ENCODE measurements at places on chromosomes 1 and 21.

DNA sequence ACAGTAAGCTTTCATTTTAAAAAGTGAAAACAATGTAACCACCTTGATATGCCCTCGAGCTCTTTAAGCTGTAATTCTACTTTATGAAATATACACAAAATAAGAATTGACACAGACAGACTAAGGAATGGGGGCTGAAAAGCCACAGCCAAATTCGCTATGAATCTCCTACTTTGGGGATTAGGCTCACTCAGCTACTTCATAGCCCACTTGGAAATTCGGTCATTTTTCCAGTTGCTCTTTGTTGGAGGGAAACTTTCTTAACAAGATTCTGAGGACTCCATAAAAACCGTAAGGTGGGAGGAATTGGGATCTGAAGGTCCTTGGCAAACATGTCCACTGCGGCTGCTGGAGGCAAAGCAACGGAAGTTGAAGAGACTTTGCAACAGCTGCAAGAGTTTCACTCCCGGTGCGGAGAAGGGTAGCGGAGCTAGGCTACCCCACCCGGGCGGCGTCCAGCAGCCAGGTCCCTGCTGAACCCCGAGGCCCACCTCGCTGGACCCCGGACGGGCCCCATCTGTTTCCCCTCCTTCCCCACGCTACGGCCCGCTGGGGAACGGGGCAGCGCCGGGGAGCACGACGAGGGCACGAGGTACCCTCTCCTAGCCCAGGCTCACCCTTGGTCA is 634 bp downstream of the MYCBP start:
- DNase-seq = no peak

DNA sequence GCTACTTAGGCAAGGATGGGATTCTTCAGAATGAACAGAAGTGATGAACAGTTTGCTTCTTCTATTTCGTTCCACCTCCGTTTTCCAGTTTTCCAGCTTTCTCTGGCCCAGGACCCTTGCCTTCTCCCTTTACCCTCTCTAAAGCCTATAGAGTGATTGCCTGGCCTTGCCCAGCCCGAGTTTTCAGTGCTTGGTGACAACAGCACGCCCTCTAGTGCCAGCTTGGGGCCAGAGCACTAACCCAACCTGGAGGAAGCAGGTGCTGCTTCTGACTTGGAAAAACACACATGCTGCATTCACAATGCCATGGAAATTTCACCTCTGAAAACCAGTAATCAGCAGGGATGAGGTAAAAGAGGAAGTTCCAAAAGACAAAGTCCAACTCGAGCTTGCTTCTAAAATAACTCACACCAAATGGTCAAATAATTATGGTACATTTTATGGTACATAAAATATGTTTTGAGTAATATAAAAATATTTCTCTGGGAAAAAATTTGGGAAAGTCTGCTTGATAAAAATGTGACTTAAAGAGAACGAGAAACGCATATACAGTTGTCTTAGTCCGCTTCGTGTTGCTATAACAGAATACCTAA is 26.1 kb downstream of the UBE2T start:
- DNase-seq = peak; percentile 53

DNA sequence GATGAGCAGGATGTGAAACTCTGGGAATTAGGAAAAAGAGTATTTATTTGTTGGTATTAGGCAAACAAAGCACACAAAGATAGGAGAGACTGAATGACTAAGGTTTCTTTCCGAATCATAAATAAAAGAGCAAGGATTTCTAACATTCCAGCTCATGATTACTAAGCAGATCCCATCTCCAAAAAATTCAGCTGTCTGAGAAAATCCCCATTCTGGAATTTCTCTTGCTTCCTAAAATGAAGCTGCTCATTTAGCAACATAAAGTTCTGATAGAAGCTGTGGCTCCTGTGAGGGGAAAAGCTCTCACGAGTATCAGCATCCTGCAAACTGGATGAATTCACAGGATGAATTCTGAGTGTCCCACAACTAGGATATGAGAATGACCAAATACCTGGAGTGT is 6.7 kb upstream of the SH2D5 start:
- DNase-seq = no peak

DNA sequence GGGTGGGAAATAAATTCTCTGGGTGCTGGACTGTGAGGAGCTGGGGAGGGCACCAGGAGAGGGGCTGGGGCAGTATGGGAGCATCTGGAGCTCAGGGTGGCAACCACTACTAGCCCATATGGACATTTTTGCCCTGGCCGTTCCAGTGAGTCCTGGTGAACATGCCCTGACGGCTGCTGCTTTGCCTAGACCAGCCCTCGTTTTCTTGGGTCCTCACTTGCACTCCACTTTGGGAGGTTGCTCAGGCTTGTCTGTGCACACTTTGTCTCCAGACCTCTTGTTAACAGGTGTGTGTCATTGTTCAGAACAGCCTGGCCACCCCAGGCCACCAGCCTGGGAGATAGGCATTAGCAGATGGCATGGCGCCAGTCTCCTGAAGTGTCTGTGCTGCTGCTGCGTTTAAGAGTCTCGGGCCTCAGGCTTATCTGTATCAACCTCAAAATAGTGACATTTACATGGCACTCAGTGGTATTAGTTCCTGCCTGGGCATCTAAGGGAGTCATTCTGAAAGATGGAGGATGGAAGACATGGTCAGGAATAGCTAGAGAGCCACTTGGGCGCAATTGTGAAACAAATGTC is 190.5 kb downstream of the PTPRU start:
- no peak for DNase-seq

GRCh38 chr21:44019568-44019958 is 7.5 kb downstream of the TRAPPC10 start:
- DNase-seq = no peak

DNA sequence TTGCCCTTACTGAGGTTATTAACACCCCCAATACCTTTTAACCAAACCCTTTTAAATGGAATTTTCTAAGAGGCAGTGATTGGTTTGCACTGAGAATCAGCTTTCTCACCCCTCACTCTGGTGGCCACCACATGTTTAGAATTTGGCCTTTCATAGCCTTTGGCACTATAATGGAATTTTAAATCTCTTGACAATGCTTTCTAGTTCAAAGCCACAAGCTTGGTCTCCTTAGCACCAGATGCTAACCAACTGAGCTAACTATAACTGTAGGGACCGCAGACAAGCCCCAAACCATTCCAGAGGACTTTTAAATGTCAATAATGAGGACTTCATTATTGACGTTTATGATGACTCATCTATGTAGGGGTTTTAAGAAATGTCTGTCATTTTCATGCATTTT is 238.7 kb upstream of the SNX7 start:
- no peak for DNase-seq

DNA sequence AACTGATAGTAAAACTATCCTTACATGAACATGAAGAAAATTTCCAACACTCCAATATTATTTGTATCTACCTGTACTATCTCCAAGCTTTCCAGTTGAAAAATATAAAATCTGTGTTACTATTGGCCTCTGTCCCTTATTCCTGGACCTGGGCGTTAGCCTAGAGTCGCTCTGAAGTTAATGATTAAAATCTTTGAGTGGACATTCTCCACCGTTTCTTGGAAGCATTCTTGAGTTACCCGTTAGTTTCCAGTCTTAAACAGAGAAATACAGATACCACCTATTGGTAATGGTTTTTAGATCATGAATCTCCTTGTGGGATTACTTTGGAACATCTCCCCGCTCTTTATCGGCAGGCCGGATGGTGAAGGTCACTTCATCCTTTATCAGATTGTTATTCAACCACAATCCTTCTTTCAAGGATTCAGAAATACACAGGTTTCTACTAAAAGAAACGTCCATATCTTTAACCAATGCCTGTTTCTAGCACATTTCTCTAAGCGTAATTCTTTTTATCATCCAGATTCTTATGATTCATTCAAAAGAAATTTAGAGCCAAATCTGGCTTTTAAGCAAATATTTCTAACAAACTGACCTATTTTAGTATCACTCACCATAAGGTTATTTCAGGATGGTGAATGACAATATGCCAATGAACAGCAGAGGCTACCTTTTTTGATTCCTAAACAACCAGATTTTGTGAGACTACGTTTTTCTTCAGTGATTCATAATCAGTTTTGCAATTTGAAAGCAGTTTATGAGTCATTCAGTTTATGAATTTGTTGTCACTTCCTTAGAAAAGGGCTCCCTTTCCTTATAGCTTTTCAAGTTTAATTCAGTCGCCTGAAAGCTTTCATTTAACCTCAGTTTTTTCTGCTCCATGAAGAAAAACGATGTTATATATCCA is 70.2 kb upstream of the ERRFI1 start:
- DNase-seq = no peak

- DNase-seq = no peak
These were observed 4.5 kb downstream of the SYT6 start for GRCh38 chr1:114149211-114149610.

DNA sequence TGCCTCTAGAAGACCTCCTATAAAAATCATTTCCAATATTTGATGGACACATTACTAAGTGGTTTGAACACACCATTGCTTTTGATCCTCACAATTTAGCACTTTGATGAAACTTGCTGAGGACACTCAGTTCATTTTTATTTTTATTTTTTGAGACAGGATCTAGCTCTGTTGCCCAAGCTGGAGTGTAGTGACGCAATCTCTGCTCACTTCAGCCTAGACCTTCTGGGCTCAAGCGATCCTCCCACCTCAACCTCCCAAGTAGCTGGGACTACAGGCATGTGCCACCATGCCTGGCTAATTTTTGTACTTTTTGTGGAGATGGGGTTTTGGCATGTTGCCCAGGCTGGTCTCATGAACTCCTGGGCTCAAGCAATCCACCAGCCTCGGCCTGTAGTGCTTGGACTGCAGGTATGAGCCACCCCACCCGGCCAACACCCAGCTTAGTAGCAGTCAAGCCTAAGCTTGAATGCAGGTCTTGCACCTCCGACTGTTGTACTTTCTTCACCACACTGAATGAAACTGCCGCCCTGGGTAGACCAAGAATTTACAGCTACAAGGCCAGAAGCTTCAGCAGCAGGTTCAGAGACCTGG is 24.8 kb upstream of the ATP2B4 start:
- DNase-seq = no peak

DNA sequence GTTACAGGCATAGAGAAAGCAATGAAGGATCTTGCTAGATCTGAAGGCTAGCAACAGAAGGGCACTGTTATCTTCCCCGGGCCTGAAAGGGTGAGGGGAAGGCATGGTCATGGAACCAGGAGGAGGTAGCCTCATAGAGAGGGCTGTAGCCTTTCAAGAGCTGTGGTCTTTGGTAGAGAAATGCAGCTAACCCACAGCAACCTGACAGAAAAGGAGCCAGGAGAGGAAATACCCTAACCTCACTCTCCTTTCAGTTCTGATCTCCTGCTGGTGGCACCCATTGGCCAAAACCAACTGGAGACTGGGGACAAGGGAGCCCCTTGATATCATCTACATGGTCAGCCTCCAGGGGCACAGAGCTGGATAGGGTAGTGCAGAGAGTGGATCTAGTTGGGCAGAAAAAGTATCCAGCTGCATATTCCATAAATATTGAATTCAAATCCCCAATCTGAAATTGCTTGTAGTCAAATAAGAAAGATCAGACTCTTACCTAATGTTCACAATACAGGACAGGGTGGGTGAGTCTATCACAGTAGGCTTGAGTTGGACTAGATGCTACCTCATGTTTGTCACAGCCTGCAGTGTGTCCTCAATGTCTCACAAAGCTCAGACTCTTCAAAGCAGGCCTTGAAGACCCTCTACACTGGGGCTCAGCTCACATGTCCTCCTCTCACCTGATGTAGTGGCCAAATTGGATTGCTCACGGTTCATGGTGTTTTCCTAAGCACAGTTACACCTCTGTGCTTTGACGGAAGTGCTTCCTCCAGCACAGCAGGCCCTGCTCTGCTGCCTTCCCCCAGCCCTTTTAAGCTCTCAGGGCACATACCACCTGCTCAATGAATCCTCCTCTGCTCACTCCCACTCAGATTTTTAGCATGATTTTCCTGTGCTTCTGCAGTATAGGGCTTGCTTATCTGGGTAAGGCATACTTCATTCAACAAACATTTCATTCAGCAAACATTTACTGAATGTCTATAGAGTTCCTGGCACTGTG is 74.1 kb upstream of the JUN start:
- DNase-seq = no peak

DNA sequence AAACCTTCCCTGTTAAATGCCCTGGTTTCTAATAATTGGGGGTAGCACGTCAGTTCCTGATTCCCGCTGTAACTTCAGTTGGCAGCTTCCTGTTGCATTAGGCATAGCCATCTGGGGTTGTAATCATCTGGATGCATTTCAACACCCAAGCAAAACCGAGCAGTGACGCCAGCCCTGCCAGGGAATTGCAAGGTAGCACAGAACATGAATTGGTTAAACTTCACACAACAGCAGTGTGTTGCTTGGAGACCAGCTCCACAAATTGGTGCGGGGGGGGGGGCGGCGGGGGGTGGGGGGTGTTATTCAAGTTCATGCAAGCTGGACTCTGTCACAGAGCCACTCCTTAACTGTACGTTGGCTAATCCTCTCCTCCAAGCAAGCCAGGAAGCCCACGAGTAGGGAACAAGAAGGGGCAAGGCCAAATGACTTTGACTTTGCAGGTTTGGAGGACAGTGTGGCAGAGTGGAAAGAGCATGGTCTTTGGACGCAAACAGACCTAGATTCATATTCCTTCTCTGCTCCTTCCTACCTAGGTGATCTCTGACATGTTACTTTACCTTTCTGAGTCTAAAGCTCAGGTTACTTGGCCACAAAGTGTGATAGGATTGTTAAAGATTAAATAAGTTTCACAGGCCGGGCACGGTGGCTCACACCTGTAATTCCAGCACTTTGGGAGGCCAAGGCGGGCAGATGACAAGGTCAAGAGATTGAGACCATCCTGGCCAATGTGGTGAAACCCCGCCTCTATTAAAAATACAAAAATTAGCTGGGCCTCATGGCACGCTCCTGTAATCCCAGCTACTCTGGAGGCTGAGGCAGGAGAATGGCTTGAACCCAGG is 4.7 kb downstream of the LAX1 start:
- DNase-seq = peak; percentile 53

- no peak for DNase-seq
These were observed 547 bp upstream of the CHIA start for GRCh38 chr1:111290104-111290503.

DNA sequence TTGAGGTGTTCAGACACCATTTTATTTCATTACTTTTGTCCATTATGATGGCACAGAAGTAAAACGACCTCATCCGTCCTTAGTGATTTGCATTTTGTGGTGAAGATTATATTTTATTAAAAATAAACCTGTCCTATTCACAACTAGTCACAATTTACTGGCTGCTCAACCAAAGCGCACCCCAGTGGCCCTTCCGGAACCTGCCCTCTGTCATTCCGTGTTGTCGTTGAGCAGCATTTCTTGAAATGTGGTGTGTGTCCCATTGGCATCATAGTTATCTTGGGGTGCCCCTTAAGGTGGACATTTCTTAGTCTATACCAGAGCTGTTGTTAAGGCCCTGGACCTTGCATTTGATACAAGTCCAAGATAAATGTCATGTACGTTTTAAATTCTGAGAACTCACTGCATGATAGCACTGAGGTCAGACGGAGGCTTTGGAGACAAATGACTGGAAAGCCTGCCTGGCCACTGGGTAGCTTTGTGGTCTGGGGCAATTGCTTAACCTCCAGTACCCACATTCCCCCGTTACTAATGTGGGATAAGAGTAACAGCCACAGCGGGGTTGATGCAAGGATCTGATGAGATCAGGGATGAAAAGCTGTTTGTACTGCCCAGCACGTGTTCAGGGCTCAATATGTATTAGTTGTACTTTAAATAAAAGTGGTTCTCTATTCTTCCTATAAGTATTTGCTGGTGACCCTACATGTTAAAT is 36.2 kb downstream of the BACH1 start:
- DNase-seq = no peak

GRCh38 chr1:45995298-45995697 is 137.1 kb downstream of the PIK3R3 start:
- no peak for DNase-seq
